Natural killer cell treated with Interleukin-12 subunit alpha and Interleukin-12 subunit beta and Interleukin-15 and Interleukin-18, amount 100 ng/mL, for 72 hours (primary cell): ENCODE measurements at places on chromosomes 2 and 18. TPM values are rescaled to one million over a fixed set of nuclear protein-coding genes. Genes with fewer than 3 reads are reported as not detected.

GPR55 gene
- 5.5 TPM for total RNA-seq

TTC39C gene
- total RNA-seq, result 54.8 TPM

DNA sequence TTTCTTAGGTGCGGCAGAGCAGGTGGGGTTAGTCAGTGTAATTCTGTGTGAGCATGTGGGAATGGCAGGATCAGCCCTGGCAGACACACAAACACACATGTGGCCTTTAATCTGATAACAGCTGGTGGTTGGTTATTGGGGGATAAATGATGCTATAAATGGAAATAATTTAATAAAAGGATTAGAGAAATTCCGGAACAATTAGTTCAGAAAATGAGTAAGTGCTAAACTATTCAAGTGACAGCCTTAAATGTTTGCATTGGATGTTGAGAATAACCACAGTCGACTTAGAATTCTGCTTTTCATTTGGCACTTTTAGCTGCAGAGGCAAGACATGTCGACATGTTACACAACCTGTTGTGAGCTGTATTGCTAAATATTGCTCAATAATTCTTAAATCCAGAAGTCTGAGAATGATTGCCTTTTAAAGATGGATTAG is 7.2 kb downstream of the SMYD1 start:
- DNase-seq, result no peak

EFHD1 gene
- not detected for total RNA-seq
